ENCODE measurements at places on chromosomes 7 and 10. TPM values are rescaled to one million over a fixed set of nuclear protein-coding genes. Genes with fewer than 3 reads are reported as not detected.

DNA sequence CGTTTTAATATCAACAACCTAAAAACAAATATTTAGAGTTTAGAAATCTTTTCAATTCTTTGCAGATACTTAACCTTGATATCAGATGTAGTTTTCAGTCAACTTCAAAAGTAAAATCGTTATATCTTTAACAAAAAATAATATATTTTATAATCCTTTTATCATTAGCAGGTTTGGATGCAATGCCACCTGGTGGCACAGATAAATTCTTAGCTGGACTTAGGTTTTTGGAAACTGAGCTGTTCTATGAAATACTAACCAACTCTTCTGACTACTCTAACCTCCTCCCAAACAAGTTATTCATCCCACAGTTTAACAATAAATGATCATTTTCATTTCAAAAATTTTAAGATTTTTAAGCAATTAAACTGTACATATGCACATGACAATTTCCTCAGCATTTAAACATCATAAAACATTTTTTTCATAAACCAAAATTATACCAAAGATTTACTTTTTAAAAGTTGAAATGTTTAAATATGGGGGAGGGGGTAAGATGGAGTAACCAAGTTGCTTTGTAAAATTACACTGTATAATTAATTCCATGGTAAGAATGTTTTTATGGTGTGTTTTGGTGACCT, 56.9 kb downstream of the HIBADH start:
- DNase-seq = peak; percentile 8

Gene COL28A1
- not detected for total RNA-seq

DNA sequence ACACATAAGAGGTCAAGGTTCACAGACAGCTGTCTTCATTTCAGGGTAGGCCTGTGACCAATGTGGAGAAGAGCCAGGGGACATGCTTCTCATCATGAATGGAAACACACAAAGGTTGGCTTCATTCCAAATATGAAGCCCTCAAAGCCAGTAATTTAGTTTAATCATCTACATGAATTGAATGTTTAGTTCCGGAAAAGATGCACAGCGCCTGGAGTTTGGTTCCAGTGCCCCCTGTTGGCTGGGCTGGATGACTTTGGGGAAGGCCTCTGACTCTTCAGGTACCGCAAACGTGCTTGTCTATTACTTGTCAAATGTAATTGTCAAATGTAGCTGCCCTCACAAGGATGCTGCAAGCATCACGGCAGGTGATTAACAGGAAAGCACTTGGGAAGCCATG, 130.7 kb downstream of the ADRA2A start:
- DNase-seq = no peak

DNA sequence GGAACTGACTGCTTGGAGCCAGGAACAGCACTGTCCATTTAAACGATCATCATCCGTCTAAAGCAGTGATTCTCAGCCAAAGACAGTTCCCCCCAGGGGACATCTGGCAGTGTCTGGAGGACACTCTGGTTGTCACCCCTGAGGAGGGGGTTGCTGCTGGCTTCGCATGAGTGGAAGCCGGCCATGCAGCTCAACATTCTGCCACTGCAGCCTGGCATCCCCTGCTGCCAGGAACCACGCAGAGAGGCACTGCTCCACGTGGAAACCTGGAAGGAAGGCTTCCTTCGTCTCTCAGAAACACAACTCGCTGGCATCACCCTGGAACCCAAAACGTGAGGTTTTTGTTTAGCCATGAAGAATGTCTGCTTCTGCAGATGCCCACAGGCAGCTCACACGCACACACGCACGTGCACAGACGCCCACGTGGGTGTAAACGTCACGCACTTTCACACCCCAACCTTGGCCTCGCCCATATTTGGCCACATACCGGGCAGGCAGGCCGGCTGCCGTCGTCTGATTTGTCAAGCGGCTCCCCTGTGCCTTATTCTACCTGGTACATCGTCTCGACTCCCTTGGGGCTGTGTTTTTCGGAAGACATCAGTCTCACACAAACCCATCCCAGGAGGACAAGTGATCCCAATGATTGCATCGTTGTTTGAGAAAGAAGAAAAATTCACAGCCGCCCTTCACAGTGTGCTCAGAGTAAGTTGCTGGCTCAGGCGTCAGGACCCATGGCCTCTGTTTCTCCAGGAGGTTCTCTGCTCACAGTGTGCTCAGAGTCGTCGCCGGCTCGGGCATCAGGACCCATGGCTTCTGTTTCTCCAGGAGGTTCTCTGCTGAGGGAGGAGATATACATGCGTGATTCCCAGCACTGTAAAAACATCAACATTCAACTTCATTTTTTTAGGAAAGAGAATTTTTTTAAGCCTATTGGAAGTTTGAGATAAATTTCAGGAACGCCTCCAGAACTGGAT, 127.2 kb upstream of the PPP2R2D start:
- no peak for DNase-seq

DNA sequence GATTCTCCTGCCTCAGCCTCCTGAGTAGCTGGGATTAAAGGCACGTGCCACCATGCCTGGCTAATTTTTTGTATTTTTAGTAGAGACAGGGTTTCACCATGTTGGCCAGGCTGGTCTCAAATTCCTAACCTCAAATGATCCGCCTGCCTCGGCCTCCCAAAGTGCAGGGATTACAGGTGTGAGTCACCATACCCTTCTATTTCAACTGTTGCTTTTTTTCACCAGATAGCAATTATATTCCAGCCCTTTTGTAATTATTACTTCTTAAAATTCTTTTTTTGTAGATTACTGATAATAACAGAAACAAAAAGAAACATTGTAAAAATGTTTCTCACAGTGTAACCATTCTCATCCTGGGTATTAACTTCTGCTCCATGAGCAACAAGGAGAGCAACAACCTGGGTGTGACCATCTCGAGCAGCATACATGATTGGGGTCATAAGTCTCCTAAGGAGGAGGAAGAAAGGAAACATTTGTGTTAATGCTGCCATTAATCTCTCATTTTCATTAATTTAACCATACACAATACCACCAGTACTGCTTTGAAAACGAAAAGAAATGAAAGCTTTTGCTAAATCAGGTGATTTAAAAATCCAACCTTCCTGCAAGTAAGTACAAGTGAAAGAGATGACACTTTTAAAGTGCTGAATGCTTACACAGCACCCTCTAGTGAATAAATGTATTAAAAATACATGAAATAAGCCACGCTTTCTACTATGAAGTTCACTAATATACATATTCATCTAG, 41.8 kb downstream of the ASZ1 start:
- no peak for DNase-seq

DNA sequence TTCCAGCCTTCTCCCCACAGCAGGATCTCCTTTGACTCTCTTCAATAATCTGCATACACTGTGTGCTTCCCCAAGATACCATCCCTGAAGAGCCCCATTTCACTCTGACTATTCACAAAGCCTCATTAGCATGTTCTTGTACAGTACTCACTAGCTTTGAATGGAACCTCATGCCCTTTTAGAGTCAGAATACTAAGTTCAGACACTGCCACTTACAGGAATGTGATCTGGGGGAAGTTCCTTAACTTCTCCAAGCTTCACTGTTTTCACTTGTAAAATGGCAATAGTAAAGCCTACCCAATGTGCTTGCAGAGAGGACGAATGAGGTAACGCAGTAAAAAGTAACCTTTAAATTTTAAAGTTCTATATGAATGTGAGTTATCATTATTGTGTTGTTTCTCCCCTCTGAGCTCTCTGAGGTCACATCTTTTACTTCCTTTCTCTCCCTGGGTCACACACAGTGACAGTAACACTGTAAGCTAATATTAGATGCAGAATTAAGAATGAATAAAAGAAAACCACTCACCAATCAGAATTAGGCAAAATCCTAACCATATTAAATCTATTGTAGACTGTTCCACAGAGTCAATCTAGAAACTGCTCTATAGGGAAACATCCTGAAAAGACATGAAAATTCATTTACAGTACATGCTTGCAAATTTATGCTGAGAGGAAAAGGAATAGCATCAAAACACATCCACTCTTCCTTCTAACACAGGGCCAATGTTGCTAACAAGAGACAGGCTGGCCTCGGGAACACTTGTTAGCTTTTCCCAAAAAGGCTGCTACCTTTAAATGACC, 64.2 kb upstream of the IL6 start:
- no peak for DNase-seq

Gene BLNK
- total RNA-seq = not detected

DNA sequence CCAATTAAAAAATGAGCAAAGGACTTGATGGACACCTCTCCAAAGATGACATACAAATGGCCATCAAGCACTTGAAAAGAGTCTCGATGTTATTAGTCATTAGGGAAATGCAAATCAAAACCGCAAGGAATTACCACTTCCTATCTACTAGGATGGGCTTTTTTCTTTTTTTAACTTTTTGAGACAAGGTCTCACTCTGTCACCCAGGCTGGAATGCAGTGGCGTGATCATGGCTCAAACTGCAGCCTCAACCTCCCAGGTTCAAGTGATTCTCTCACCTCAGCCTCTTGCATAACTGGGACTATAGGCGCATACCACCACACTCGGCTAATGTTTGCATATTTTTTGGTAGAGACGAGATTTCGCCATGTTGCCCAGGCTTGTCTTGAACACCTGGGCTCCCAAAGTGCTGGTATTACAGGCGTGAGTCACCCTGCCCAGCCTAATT, 13.6 kb downstream of the NKX1-2 start:
- no peak for DNase-seq

DNA sequence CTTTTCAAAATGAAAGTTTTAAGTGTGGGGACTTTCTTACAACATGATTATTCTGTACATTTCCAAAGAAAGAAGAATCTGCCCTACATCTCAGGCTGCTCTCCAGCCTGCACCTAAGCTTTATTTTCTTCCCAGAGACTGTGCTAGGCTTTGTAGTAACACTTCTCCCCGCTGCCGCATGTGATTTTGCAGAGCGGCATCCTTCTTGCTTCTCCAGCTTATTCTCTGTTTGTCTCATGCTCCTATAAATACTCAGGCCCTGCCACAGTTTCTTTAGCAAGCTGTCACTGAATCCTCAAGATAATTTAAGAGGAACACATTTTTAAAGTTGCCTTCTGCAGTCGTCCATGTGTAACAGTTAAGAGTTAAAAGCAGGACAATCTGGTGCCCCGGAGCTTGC, 53.5 kb downstream of the INSYN2A start:
- DNase-seq = no peak

DNA sequence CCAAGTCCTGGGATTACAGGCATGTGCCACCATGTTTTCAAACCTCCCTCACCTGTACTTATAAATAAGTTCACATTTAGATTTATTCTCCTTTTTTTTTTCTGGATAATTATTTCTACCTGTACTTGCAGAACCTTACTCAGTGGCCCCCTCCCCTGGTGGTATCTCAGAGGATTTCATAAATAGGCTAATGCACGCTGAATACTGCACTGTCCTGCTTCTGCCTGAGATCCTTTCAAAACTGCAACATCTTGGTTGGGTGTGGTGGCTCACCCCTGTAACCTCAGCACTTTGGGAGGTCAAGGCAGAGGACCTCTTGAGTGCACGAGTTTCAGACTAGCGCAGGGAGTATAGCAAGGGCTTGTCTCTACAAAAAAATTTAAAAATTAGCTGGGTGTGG, 4.6 kb upstream of the BLVRA start:
- DNase-seq = no peak

GRCh38 chr10:62632071-62632809, 172.3 kb upstream of the ADO start:
- DNase-seq = no peak

DNA sequence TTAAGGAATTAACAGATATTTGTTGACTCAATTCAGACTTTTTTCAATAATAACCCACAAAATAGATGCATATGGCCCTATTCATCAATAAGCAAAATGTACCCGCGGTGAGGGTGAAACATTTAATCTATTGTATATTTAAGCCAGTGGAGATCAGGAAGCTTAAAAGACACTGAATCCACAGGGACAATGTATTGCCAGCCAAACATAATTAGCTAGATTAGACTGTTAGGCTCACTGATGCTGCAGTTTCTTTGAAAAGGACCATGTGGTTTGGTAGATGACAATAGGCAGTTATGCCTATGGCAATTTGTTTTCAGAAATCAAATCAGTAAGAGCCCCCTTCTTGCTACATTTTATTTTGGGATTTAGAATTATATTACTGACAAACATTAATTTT, 87.3 kb upstream of the PLXDC2 start:
- DNase-seq = no peak

DNA sequence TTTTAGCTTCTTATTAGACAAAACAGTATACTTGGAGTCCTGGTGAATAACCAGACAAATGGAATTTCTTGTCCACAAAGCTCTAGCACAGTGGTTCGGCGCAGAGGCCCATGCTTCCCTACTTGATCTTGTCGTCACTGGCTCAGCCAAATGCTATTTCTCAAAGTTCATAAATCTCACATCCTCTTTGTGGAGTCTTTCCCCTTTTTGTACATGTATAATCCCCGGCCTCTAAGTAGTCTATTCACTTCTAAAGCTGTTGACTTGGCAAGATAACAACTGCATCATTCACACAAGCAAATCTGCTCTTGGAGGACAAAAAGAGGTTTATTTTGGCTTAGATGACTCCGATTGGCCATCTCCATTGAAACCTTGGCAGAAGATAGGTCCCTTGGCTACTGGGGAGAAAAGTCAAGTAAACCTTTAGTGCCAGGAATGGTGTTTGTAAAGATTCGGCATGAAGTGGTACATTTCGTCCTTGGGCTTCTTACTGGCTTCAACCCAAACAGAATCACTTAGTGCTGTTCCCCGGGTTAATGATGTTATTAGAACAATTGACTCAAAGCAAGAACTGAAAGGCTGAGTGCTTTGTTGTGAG, 5.1 kb upstream of the AKR1E2 start:
- no peak for DNase-seq

- no peak for DNase-seq
These were observed 71.5 kb downstream of the PARP12 start for GRCh38 chr7:139991269-139991666.

GRCh38 chr7:142414135-142414534, 156.3 kb upstream of the PRSS58 start:
- no peak for DNase-seq

Gene ZNF33A
- 9.0 TPM for total RNA-seq

- DNase-seq = no peak
These were observed 113.1 kb upstream of the VSTM2A start for GRCh38 chr7:54429111-54429510.

Gene ABHD11
- 11.9 TPM for total RNA-seq

DNA sequence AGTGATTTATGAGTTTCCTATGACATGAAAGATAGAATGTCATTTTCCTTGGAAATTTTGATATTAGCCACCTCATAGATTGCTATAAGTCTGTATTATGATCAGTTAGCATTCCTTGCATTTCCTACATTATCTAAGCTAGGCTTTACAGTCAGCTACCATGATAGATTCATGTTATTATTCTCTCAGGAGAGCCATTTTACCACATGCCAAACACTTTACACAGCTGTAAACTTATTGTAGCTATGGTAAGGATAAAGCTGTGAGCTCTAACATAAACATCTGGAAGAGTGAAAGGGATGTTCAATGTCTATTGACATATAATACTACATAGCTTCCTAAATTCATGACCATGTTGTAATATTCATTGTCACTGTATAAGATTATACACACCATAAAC, 608.0 kb downstream of the PHTF2 start:
- no peak for DNase-seq

Gene SMKR1
- total RNA-seq = 0.63 TPM

Gene LRIT1
- not detected for total RNA-seq

GRCh38 chr7:93453262-93453661, 121.3 kb downstream of the CALCR start:
- no peak for DNase-seq
